ENCODE measurements at places on chromosomes 3 and 15.

GRCh38 chr15:66505430-66505811 is 295 bp downstream of the ZWILCH start:
- DNase-seq: no peak

GRCh38 chr3:18389108-18389733 is 35.9 kb downstream of the SATB1 start:
- DNase-seq: peak; percentile 21

GRCh38 chr15:34708422-34708821 is 46.4 kb downstream of the GJD2 start:
- DNase-seq: no peak

DNA sequence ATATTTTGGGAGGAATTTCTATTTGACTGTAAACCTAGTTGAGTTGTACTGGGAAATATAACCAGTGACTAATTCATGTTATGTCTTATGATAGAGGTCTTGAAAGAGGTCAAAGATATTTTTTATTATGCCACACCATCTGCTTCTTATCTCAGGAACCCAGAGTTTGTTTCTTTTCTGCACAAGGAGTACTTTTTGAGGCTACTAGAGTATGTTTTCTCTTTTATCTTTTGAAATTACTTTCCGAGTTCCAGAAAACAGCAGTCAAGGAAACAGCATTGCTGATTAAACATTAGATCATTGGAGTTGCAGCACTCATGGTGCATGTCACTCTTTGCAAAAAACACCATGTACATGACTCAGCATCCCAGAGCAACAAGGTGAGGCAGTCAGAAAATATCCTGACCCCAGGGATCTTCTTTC is 645.8 kb upstream of the NR2F2 start:
- no peak for DNase-seq

GRCh38 chr15:90205886-90206285 is 4.8 kb downstream of the SEMA4B start:
- DNase-seq: no peak

DNA sequence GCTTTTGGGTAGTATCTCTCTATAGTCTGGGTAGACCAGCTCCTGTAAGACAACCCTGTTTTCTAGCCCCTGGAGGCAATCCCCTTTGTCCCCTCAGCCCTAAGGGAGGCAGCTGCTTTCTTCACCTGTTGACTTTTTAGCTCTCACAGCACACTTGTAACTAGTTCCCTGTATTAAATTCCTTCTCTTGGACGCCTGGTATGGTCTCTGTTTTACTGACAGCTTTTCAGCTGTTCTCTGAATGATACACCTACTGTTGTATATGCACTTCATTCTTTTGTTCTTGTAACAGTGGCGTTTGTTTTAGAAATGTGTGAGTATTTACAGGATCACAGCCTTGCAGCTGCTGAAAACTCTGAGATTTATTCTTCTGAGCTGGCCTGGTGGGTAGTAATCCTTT is 413.0 kb upstream of the RBMS3 start:
- no peak for DNase-seq

- DNase-seq: no peak
These were observed 28.1 kb downstream of the ERICH6 start for GRCh38 chr3:150675587-150675986.

GRCh38 chr3:192382861-192383260 is 344.5 kb downstream of the FGF12 start:
- DNase-seq: no peak

- no peak for DNase-seq
These were observed 43.3 kb upstream of the GSK3B start for GRCh38 chr3:120137548-120137947.

- no peak for DNase-seq
These were observed 433.5 kb downstream of the PLOD2 start for GRCh38 chr3:145727476-145727875.

DNA sequence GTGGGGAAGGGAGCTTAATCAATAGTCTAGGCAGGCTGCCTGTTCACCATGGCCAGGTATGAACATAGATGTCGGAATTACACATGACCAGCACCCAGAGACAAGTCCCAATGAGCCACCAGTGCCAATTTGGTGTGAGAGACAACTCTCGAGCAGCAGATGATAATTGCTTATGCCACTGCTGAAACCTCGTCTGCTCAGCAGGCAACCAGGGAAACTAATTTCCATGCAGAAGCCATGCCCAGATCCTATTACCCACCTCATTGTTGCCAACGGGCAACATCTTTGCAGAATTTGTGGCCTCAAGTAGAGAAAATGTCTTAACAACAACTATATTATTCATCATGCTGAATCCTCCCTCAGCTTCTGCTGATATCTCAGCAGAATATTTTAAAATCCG is 84.9 kb downstream of the CGGBP1 start:
- DNase-seq: no peak

GRCh38 chr15:100256101-100256969 is 85.4 kb downstream of the ADAMTS17 start:
- no peak for DNase-seq

GRCh38 chr15:40091861-40092255 is 16.8 kb downstream of the BMF start:
- no peak for DNase-seq

- DNase-seq: no peak
These were observed 2.1 kb downstream of the ABCF3 start for GRCh38 chr3:184188080-184188479.

Data from activated T-cell treated with anti-CD3 and anti-CD28 coated beads, Interleukin-2, amount 50 U/mL, for 4 hours (primary cell).